Frontal cortex (tissue), 4 donors: ENCODE measurements at places on chromosomes 7 and 10. TPM values are rescaled to one million over a fixed set of nuclear protein-coding genes. Genes with fewer than 3 reads are reported as not detected.

FAM237B gene
- total RNA-seq = under 0.01 TPM

OR6V1 gene
- total RNA-seq = not detected

TEX36 gene
- 0.41 TPM for total RNA-seq

KLF14 gene
- not detected for total RNA-seq

SBDS gene
- total RNA-seq = 55.0 TPM

CPA2 gene
- total RNA-seq = not detected

PRXL2A gene
- total RNA-seq = 80.3 TPM

TAS2R3 gene
- total RNA-seq = 1.2 TPM

AEBP1 gene
- 4.1 TPM for total RNA-seq

ETV1 gene
- 43.2 TPM for total RNA-seq

AGBL3 gene
- total RNA-seq = 8.2 TPM

AKR1E2 gene
- total RNA-seq = 74.2 TPM

EIF5AL1 gene
- under 0.01 TPM for total RNA-seq

BTBD16 gene
- not detected for total RNA-seq

GPR85 gene
- total RNA-seq = 257 TPM

RELN gene
- 57.5 TPM for total RNA-seq

AZGP1 gene
- total RNA-seq = not detected

CALHM3 gene
- total RNA-seq = not detected

SYT15 gene
- total RNA-seq = 0.82 TPM

AQP1 gene
- total RNA-seq = 0.82 TPM

ZNF117 gene
- total RNA-seq = 45.7 TPM

SEMA3D gene
- total RNA-seq = 3.7 TPM

TACC2 gene
- total RNA-seq = 14.7 TPM

CHCHD2 gene
- 196 TPM for total RNA-seq

IGFBP1 gene
- not detected for total RNA-seq

HOXA5 gene
- not detected for total RNA-seq

JCAD gene
- total RNA-seq = 10.2 TPM

TUBAL3 gene
- total RNA-seq = not detected

PGAM1 gene
- total RNA-seq = 143 TPM

TMEM229A gene
- total RNA-seq = 1.2 TPM

MACROH2A2 gene
- 48.9 TPM for total RNA-seq

COL1A2 gene
- 84.4 TPM for total RNA-seq

PRKG1 gene
- 15.5 TPM for total RNA-seq

HACD1 gene
- total RNA-seq = 18.3 TPM

FAM25A gene
- not detected for total RNA-seq

LRRTM3 gene
- total RNA-seq = 14.7 TPM

NOM1 gene
- 22.8 TPM for total RNA-seq

HOXA3 gene
- total RNA-seq = not detected

CDK1 gene
- total RNA-seq = 15.1 TPM

PRSS37 gene
- not detected for total RNA-seq

PAX4 gene
- total RNA-seq = not detected

NXPH1 gene
- 41.6 TPM for total RNA-seq

RTKN2 gene
- total RNA-seq = 4.5 TPM

ZNF488 gene
- 0.41 TPM for total RNA-seq

ASB10 gene
- total RNA-seq = not detected

CD36 gene
- total RNA-seq = 22.0 TPM
